ENCODE measurements at places on chromosomes 2 and 18.

DNA sequence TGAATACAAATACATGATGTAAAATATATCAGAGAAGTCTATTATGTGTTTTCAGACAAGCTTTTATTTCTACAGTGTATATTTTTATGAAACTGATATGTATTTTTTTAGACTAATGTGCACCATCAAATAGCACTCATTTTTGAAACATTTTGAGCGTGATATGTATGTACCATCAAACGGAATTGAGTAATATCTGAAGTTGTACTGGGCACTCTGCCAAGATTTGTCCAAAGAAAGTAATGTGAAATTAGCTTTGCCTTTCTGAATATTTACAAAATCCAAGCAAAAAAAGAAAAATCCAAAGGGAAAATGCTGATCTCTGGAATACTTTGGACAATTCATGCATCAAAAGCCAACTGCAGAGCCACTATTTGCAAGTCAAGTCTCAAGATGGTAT lies 972.0 kb downstream of the DPP10 start:
- DNase-seq, result no peak

DNA sequence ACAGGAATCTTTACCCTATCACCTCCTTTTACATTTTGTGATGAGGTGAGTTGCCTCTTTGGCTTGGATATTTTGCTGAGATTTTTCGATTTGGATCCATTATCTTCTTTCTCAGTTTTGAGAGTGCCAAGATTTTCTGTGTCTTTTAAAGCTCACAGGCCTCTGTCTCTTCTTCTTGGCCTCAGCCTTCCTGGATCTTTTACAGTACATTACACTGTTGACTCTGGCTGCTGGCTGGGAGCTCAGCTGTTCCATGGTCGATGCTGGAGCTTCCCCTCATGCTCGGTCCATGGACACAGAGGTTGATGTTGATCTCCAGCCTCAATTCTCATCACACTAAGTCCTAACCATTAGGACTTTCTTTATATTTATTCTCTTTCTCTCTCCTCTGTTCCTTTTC lies 332.8 kb upstream of the UBE2E3 start:
- DNase-seq, result no peak

DNA sequence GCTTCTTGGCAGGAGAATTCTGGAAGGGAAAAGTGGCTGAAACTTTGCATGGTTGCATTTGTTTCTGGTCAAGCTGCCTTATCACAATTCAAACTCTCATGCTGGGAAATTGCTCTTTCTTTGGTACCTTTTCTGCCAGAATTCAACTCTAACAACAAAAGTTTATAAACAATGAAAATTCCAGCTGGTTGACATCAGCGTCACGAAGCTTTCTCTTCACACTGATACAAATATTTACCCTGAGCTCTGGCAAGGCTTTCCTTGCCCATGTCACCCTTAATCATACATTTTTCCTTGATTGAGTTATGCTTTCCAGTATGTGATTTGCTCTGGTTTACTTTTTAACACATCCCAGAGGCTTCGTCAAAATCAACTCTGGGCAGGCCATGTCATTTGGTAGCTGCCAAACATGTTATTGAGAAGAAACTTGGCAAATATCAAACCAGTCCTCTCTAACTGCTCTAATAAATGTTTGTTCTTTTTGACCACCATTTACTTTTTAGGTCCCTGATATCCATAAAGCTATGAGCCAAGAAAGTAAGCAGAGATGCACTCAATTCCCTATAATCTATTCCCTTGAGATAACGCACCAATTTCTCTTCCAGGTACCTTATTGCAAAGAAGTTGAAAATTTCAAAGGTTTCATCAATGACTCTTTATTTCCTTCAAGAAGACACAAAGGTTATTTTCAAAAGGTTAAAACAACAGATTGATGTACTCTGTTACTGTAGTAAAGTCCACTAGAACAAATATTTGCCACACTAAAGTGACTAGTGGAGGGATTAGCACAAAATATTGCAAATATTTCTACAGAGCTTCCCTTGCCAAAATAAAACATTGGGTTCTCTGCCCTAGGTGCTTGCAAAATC lies 1241.1 kb upstream of the ZEB2 start:
- DNase-seq, result no peak

- DNase-seq, result no peak
These were observed 17.8 kb downstream of the CTAGE1 start for GRCh38 chr18:22399949-22400348.

DNA sequence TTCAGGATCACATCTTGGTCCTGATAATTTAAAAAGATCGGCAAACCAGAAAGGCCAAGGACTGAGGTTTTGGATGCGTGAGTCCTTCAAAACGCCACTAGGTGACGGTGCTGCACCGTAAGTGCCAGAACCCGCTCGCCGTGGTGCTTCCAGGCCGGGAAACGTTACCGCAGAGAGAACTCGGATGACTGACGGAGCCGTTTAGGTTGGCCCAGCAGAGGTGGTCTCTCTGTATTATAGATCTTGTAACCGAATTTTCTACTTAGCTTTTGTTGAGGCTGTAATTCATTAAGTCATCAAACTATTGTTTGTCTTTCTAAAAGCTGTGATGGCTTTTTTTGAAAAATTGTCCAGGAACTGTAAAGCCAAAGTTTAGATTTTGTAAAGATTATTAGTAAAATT lies 39.8 kb upstream of the ADCYAP1 start:
- DNase-seq, result peak; percentile 61

DNA sequence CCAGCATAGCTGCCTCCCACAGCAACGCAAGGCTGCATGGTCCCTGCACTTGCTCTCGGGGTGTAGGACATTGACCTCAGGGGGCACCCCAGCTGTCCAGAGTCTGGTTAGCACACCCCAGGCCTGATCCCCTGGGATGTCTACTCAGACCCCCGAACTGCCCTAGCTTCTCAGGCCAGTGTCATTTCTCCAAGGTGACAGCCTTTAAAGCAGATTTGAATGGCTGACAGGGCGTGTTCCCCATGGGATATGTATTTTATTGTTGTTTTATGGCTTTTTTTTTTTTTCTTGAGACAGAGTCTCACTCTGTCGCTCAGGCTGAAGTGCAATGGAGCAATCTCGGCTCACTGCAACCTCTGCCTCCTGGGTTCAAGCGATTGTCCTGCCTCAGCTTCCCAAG lies 40.8 kb upstream of the PTMA start:
- no peak for DNase-seq

DNA sequence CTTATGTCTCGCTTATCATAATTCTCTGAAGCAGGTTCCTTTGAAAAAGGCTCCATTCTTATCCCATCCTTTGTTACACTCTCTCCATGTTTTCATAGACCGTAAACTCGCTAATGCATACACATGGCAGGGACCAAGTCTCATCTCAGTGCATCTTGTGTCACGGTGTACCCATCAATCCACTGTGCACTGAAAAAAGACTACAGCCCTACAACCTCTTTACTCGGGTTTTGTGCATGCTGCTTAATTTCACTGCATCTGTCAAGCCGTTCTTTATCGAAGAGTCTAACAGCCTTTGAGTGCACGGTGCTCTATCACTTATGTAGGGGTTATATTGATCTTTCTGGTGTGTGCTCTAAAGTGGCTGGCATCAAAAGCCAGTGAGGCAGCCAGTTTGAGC lies 302.9 kb upstream of the ERBB4 start:
- DNase-seq, result no peak

DNA sequence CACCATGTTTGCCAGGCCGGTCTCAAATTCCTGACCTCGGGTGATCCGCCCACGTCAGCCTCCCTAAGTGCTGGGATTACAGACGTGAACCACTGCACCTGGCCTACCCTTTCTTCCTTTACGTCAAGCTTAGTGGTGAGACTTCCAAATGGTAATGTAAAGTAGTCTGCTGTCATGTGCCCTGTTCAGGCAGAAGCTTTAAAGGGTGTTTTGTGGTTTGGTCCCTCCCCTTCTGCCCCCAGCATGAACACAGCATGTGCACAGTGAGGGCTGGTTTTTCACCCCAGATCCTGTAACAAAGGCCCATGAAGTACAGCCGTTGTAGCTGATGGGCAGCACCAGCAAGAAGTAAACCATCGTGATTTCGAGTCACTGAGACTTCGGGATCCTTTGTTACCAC lies 2.7 kb upstream of the DTYMK start:
- no peak for DNase-seq

Measured in MV-4-11 (cell line).